Omental fat pad (tissue), 4 donors: ENCODE measurements at places on chromosomes 4 and X.

GRCh38 chr4:7381221-7381889 is 53.4 kb downstream of the PSAPL1 start:
- peak; percentile 6 for DNase-seq

GRCh38 chr4:169604131-169604900 is 8.1 kb downstream of the NEK1 start:
- DNase-seq, result no peak

DNA sequence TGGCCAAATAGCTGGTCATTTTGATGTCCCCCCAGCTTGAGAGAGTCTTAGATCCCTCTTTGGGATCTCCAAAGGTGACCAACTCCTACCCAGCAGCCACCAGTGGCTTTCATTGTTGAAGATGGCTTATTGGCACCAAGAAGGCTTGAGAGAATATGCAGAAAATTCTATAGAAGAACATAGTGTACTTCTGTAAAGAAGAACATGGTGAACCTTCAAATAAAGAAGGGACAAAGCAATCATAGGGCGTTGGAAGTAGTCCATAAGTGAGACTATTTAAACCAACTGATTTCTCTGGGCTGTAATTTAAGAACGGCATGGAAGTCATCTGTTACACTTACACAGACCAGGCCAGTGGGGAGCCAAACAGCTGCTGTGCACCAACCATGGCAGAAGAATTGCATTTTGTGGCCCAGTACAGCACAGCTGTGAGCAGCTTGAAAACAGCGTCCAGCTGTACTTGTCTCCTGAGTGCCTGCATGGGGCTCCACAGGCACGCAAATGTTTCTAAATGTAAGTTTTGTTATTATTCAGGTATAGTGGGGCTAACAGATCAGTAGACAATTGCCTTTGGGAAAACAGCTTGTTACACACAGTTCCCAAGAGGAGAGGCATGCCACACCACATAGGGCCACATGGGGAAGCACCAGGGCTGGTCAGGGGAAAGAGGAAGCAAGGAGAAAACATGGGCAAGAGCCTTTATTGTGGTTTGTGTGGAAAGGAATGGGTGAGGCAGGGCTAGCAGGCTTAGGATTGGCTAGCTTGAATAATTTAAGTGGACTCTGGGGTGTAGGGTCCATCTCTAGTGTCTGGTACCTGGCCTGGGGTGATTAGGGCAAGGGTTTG is 125.0 kb downstream of the ARHGAP6 start:
- no peak for DNase-seq

DNA sequence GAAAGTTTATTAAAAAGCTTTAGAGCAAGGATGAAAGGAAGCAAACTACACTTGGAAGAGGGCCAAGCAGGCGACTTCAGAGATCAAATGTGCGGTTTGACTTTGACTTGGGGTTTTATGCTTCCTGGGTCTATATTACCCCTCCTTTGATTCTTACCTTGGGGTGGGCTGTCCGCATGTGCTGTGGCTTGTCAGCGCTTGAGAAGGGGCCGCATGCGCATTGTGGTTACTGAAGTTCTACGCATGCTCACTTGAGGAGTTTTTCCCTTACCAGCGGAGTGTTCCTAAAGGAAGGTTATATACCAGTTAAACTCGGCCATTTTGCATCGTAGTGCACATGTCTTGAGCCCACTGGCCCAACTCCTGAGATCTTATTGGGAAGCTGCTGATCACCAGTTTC is 9.9 kb downstream of the ZNF157 start:
- DNase-seq, result no peak

GRCh38 chrX:129842510-129843208 is 1.0 kb downstream of the ZDHHC9 start:
- no peak for DNase-seq

GRCh38 chr4:185145572-185145971 is 2.5 kb downstream of the SLC25A4 start:
- no peak for DNase-seq

GRCh38 chr4:17336524-17336961 is 175.3 kb downstream of the QDPR start:
- DNase-seq, result no peak

- no peak for DNase-seq
These were observed 101.9 kb downstream of the SORCS2 start for GRCh38 chr4:7294176-7294756.

- no peak for DNase-seq
These were observed 902 bp upstream of the LARP1B start for GRCh38 chr4:128060121-128060698.

DNA sequence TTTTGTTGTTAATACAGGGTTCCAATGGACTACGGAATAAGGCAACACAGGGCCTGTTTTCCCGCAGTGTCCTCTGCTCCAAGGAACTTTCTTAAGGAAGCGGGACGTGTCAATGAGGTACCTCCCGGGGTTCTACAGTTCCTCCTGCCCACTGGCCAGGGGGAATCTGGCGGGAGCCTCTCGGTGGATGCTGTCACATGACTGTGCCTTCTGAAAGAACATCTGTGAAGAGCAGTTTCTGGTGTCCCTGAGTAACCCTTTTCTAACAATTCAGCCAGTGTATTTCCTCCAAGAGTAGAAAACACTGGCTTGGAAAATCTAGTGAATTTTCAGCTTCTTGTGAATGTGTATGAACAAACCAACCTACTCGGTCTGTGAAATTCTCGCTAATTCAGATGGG is 32.7 kb downstream of the MFAP3L start:
- no peak for DNase-seq

DNA sequence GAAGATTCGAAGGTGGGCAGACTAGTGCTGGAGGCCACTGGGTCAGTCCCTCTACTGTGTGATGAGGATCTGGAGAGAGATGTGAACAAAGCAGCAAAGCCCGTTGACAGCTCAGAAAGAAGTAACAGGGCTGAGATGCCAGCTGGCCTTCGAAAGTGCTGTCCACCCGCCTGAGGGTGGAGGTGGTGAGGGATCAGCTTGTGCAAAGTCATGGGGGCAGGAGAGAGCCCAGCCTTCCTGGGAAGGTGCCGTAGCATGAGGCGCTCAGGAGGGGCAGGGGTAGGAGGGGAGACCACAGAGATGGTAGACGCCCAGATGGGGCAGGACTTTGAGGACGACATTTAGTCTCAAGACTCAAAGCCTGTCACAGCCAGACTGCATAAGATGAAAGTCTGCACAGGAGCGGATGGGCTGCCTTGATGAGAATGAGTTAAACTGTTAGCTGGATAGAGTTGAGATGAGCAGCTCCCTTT is 19.7 kb downstream of the TBC1D14 start:
- no peak for DNase-seq

DNA sequence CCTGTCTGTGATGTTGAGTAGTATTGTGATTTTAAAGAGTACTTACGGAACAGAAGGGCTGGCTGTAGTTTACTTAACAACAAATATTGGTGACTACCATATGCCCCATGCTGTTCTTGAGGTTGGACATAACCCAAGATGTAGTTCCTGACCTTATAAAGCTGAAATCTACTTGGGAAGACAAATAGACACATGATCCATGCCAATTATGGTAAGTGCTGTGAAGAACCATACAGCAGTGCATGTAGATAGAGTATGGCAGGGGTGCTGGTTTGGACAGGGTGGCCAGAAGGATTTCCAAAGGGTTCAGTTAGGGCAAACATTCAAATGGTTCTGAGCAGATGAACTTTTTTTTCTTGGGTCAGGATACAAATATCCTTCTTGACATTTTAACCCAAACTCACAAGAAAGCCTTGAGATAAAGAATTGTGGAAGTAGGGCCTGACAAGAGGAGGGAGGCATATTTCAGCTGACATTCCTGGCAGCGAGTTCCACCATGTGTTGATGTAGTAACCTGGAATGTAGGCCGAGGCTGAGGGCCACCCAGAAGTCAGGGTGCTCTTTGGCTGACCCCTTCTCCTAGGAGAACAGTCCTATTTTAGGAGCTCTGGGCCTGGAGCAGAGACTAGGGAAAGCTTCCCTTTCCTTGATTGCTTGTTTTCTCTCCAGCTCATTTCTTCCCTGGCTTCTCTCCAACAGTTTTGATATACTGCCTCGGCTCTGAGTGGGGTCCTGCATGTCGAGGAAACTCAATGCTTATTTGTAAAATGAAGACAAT is 74.2 kb downstream of the FREM3 start:
- DNase-seq, result no peak

GRCh38 chrX:43016021-43016420 is 238.1 kb upstream of the PPP1R2C start:
- no peak for DNase-seq

DNA sequence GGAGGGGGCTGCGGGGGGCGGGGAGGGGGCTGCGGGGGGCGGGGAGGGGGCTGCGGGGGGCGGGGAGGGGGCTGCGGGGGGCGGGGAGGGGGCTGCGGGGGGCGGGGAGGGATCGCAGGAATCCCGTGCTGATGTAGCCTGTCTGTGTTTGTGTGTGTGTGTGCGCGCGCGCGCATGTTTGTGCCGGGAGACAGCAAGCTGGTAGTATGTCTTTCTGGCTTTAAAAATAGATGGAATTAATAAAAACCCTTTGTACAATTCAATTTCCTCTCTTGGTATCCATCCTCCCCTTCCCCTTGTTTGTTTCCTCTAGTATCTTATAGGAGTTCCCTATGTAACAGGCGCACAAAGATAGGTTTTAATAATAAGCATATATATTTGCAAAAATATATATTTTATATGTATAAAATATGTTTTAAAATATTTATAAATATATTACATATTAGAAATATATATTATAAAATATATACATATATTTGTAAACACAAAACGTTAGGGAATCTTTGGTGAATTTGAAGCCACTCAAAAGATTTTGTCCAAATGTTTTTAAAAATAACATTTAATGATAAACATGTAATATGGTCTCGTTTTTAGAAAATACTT is 782 bp downstream of the ARHGAP24 start:
- no peak for DNase-seq

- no peak for DNase-seq
These were observed 248.9 kb downstream of the BCOR start for GRCh38 chrX:39848900-39849299.

DNA sequence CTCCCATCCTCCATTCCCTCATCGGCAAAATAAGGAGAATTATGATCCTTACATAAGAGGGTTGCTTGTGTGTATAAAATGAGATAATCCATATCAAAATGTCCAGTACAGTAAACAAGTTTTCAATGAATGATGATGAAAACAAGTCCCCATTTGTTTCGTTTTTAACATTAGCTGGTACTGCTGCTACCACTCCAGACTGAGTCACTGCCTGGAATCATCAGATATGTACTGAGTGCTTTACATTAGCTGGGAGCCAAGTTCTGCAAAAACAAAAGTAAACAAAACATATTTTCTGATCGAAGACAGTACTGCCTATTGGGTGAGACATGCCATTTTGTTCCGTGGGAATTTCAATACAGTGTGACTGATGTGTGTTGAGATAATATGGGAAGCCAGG is 123.2 kb upstream of the IGFBP7 start:
- DNase-seq, result no peak

DNA sequence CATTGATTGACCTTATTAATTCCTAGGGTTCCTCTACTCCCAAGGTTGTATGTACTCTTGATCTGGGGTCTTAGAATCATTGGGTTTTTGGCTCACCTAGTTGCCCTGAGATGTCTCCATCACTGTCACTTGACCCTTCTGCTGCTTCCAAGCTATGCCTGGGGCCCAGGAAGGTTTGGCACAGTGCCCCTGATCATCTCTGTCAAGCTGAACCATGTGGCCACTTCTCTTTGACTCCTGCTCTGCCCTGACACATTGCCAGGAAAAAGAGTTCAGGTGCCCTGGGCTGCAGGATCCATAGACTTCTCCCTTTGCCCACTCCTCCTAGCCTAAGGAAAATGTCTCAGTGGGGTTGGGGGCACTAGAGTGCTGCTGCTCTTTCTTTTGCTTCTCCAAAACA is 3.9 kb upstream of the CHST7 start:
- no peak for DNase-seq

- no peak for DNase-seq
These were observed 4.4 kb downstream of the PQBP1 start for GRCh38 chrX:48902135-48902534.

DNA sequence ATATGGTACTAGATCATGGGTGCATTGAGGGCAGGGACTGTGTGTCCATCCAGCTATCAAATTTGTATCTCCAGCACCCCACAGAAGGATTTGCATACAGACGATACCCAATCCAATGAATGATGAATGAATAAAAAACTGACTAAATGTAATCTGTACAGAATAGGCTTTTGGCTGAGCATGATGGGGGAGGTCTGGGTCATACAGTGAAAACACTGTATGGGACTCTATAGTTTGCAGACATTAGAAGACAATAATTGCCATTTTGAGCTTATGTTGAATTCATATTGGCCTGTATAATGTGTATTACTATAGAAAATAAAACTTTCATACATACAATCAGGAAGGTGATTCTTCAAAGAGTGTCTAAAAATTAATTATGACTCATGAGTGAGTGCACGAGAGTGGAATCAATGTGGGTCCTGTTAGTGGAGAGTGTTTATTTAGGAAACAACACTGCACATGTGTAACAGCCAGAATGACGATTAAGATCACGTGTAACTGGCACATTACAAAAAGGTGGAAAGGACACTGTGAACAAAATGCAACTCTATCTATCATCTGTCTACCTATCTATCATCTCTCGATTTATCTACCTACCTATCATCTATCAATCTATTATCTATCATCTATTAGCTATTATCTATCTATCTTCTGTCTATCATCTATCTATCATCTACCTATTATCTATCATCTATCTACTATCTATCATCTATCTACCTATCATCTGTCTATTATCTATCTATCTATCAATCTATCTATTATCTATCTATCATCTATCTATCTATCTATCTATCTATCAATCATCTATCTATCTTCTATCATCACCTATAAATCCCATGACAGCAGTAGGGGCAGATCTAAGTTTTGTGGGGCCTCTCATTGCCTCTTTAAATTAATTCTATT is 201.3 kb downstream of the PTTG2 start:
- no peak for DNase-seq

- no peak for DNase-seq
These were observed 156.7 kb upstream of the FAM47A start for GRCh38 chrX:34288782-34289181.

- DNase-seq, result no peak
These were observed 75.0 kb downstream of the MAOA start for GRCh38 chrX:43731086-43731485.

GRCh38 chrX:128057421-128057820 is 5.2 kb upstream of the ACTRT1 start:
- no peak for DNase-seq

- DNase-seq, result no peak
These were observed 108.5 kb upstream of the WDR1 start for GRCh38 chr4:10225096-10225495.

- no peak for DNase-seq
These were observed 188.6 kb downstream of the GLUD2 start for GRCh38 chrX:121236040-121236439.

GRCh38 chrX:44157858-44158257 is 184.7 kb upstream of the NDP start:
- no peak for DNase-seq

DNA sequence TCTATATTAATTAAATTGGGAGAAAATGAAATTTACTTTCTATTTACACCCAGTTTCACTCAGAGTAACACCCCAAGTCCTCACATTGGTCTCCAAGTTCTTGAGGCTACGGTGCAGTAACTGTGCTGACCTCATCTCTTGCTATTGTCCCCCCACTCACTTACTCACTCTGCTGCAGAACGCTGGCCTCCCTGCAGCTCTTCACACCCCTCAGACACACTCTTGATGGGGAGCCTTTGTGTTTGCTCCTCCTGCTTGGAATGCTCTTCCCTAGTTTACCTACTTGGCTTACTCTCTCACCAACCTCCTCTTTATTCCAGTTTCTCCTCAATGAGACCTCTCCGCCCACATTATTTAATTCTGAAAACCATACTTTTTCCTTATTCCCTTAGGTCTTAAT is 22.2 kb upstream of the SPARCL1 start:
- DNase-seq, result no peak
